ENCODE measurements at places on chromosomes 1 and 21. TPM values are rescaled to one million over a fixed set of nuclear protein-coding genes. Genes with fewer than 3 reads are reported as not detected.

Gene HRNR
- total RNA-seq, result not detected

Gene EPHB2
- not detected for total RNA-seq

Gene PRRX1
- total RNA-seq, result not detected

GRCh38 chr1:48571303-48571987, 99.4 kb upstream of the SPATA6 start:
- DNase-seq, result no peak

GRCh38 chr1:158819461-158820443, 11.4 kb upstream of the MNDA start:
- DNase-seq, result peak; percentile 74

GRCh38 chr1:220347654-220348175, 75.5 kb upstream of the RAB3GAP2 start:
- no peak for DNase-seq

Data from activated CD4-positive, alpha-beta T cell treated with anti-CD3 and anti-CD28 coated beads, Interleukin-2, amount 10 ng/mL, durations not matched to agents 24 days and 14 days (primary cell).